Left ventricle myocardium superior (tissue), 1 donor: ENCODE measurements at places on chromosomes 6 and 20. TPM values are rescaled to one million over a fixed set of nuclear protein-coding genes. Genes with fewer than 3 reads are reported as not detected.

The SLC22A7 gene
- not detected for total RNA-seq

The GTSF1L gene
- total RNA-seq = not detected

DNA sequence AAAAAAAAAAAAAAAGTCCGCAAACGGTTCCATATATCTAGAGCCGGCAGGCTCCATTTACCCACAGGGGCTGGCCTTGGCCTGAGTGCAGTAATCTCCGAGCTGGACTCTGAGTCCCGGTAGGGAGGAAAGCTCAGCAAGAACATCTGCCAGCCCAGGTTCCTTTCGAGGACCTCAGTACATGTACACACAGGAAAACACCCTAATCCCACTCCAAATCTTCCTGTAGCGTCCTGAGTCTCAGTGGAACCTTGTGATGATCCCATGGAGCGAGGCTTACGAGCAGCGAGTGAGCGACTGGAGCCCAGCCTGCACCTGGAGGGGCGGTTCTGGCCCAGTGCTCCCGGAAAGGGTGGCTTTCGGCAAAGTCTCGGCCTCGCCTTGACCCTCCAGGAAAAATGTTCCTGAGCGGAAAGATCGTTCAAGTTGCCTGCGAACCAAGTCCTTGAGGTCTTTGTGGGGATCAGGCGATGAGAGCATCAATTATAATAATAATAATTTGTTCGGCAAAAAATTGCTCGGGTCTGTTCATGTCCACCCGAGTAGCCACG lies 32.1 kb downstream of the PRSS16 start:
- DNase-seq = no peak

- no peak for DNase-seq
Measured at GRCh38 chr20:48284837-48285236, 499.6 kb upstream of the SULF2 start.

The CEP43 gene
- 12.3 TPM for total RNA-seq

The RWDD1 gene
- 72.4 TPM for total RNA-seq

The PDCD2 gene
- 28.7 TPM for total RNA-seq

GRCh38 chr6:144372611-144373594 lies 87.8 kb downstream of the UTRN start:
- no peak for DNase-seq

GRCh38 chr6:157226026-157226625 lies 97.2 kb downstream of the TMEM242 start:
- no peak for DNase-seq

GRCh38 chr6:77986380-77987034 lies 333.7 kb downstream of the MEI4 start:
- DNase-seq = no peak

GRCh38 chr6:166307082-166308032 lies 835 bp downstream of the PRR18 start:
- no peak for DNase-seq

- DNase-seq = no peak
Measured at GRCh38 chr20:24894488-24894887, 54.6 kb upstream of the CST7 start.

DNA sequence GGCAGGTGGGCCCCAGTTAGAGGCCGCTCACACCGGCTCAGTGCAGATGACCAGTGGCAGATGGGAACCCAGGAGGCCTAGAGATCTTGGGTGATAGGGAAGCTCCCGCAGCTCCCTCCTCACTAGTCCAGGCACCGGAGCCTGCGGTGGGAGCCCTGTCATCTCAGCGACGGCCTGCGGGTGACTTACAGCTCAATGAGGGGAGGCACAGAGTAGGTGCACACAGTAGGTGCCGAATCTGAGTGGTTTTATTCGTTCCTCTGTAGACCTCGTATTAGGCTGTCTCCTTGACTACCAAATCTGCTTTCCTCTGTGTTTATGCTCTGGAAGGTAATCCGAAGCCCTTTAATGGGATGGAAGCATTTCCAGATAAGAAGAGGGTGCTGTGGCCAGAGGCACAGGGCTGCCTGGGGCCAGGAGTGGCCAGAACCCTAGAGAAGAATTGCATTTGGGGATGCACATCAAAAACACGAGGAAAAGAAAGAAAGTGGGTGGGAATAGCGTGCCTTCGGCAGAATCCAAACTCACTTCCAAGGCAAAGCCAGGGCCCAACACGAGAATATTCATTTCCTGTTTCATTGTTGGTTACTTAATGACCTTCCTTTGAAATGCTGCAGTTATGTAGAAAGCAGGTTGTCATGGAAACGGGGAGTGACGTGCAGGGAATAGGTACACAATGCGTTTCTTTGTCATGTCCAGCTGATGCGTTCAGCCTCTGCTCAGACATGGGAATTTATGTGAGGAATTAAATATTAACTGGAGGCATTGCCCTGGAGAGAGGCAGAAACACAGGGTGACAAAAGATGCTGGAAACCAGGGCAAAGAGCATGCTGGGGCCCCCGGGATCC lies 24.7 kb downstream of the MYT1 start:
- DNase-seq = peak; percentile 5

The KIF6 gene
- 0.12 TPM for total RNA-seq

- DNase-seq = peak; percentile 49
Measured at GRCh38 chr6:35718911-35719381, 17.9 kb upstream of the ARMC12 start.

The LY6G6F gene
- not detected for total RNA-seq

GRCh38 chr20:32752458-32753250 lies 9.4 kb upstream of the COMMD7 start:
- DNase-seq = no peak

The PLN gene
- total RNA-seq = 2,753 TPM
